ENCODE measurements at places on chromosomes 16 and 17. TPM values are rescaled to one million over a fixed set of nuclear protein-coding genes. Genes with fewer than 3 reads are reported as not detected.

KRT39 gene
- total RNA-seq: 1.8 TPM

GRCh38 chr17:44642834-44643233, 13.4 kb upstream of the MEIOC start:
- peak; percentile 88 for DNase-seq

DNA sequence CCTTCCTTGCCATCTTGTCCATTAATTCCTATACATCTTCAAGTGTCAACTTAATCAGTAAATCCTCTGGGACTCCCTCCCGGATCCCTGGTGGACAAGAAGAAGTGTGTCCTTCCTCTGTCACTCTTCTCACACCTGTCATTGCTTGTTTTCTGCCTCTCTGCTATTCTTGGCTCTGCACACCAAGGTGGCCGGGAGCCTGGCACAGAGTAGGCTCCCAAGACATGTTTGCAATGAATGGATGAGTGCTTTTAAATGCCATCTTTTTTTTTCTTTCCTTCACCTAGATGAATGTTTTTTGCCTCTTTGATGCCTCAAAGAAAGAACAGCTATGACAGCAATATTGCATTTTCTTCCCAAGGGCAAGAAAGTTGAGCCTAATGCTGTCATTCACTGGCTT, 58.0 kb upstream of the CLEC18A start:
- DNase-seq: peak; percentile 28

GRCh38 chr17:42683407-42684034, 1.2 kb downstream of the CNTNAP1 start:
- peak; percentile 50 for DNase-seq

Measured in tongue (tissue), 3 donors.